ENCODE measurements at places on chromosomes 2 and 18.

GRCh38 chr2:54348646-54349045, 92.6 kb upstream of the TSPYL6 start:
- no peak for DNase-seq

GRCh38 chr18:7168408-7168807, 50.8 kb upstream of the LAMA1 start:
- DNase-seq: no peak

- no peak for DNase-seq
Observed at GRCh38 chr2:75162259-75162658, 37.1 kb downstream of the TACR1 start.

- DNase-seq: no peak
Observed at GRCh38 chr2:233979748-233980147, 62.6 kb downstream of the TRPM8 start.

GRCh38 chr18:62898359-62898758, 183.0 kb downstream of the PHLPP1 start:
- DNase-seq: no peak

DNA sequence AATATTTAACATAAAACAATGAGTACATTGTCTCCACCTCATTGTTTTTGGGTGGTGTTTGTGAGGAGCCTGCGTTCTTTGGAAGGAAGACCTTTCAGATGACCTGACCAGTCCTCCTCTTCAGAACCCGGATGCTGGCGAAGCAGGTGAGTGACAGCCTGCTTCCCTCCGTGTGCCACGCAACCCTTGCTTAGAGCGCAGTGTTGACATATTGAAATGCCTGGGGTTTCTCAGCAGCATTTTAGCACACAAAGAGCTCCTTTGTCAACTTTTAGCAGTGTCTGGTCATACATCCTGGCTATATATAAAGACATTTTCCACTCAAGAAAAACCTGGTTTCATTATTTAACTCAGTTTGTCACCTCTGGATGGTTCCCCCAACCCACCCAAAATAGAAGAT, 335.7 kb upstream of the POU3F3 start:
- DNase-seq: no peak

DNA sequence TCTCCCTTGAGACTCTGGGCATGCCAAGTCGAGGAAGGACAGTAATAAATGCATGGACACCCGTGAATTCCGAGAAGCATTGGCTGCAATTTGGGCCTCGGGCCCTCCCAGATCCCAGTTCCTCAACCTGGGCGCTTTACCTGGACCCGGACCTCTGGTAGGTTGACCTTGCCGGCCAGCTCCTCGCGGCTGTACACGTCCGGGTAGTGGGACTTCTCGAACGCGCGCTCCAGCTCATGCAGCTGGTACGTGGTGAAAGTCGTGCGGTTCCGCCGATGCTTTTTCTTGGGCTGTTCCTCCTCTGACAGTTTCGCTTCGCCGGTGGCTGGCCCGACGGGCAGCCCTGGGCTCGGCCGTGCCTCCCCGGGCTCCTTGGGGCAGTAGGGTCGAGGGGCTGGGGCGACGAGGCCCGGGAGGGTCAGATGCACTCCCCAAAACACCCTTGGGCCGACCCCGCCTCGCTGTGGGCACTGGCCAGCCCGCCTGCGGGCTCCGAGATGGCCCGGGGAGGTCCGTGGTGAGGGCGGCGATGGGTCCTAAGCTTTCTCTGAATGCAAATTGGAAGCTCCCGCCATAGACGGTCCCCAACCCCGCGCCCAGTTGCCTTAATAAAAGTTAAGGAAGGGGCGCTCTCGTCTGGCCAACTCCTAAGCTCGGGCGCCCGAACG, 899 bp downstream of the RAX start:
- no peak for DNase-seq

GRCh38 chr2:144475569-144476275, 44.2 kb downstream of the ZEB2 start:
- no peak for DNase-seq

- no peak for DNase-seq
Observed at GRCh38 chr2:20483194-20483895, 36.5 kb downstream of the RHOB start.

DNA sequence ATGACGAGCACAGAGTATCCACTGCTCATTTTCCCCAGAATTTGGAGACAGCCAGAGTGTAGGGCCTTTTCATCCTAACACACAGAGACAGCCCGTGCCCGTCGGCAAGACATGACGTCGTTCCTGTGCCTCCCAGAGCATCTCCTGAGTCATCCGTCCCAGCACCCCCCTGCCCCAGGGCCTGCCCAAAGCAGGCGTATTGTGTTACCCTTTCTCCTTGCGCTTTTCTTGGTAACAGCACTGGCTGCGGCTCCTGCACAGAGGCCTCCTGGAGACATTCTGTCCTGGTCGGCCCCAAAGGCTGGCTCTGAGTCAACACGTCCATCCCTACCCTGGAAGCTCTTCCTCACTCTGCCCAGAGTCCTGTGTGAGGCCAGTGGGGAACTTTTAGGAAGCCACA, 217.1 kb downstream of the KLHL29 start:
- no peak for DNase-seq

DNA sequence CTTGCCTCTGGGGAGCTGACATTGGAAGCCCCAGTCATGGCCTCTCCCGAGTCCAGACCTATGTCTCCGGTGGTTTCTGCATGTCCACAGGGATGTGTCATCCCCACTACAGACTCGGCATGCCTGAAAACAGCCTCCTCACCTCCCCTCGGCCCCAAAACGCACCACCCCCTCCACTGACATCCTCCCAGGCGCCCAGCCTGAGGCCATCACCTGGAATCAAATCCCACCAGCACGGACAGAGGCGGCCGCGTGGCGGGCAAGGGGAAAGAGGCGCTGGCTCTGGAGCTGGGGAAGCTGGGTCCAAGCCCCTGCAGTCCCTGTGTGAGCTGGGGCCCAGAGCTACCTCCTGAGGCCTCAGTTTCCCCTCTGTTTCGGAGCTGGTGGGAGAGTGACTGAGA, 69.9 kb upstream of the SMAD7 start:
- DNase-seq: no peak

DNA sequence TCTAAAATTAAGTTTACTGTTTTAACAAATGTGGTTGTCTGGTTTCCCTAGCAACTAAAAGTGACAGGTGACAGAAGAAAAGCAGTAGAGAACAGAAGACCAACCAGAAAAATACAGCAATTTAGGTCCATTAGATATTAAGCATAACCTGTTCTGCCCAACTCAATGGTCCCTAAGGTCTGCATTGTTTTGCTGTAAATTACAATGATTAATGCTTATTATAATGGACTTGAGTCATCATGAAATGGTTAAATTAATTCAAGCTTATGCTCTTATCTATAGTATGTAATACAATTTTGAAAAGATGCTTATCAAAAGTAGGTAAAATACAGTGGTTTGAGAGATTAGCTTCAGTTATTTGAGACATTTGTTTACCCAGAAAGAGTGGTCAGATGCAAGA, 378.0 kb downstream of the GRB14 start:
- no peak for DNase-seq

DNA sequence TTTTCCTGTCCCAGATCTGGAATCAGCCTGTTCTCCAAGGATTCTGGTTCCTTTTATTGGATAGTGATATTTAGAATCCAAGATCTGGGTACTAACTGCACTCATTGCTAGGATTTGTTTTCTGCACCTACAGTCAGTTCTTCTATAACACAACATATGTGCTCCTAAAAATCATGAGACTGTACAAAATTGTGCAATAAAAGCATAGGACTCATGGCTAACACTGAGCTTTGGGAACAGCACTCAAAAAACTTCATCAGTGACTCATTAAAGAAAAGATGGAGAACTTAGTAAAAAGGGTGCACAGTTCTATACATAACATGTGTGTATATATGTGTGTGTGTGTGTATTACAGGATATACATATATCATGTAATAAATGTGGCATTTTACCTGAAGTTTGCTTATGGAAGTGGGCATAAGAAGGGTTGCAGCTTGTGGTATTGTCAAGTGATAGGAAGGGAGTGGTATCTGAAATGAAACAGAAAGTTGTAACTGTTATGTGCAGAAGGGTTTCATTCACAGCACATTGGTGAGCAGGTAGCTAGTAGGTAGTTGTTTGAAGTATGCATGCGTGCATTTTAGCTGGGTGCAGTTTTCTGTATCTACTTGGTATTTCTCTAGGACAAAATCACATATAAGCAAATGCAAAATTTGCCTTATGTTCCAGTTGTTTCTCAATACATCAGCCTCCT, 5.9 kb upstream of the SCYGR2 start:
- DNase-seq: no peak

DNA sequence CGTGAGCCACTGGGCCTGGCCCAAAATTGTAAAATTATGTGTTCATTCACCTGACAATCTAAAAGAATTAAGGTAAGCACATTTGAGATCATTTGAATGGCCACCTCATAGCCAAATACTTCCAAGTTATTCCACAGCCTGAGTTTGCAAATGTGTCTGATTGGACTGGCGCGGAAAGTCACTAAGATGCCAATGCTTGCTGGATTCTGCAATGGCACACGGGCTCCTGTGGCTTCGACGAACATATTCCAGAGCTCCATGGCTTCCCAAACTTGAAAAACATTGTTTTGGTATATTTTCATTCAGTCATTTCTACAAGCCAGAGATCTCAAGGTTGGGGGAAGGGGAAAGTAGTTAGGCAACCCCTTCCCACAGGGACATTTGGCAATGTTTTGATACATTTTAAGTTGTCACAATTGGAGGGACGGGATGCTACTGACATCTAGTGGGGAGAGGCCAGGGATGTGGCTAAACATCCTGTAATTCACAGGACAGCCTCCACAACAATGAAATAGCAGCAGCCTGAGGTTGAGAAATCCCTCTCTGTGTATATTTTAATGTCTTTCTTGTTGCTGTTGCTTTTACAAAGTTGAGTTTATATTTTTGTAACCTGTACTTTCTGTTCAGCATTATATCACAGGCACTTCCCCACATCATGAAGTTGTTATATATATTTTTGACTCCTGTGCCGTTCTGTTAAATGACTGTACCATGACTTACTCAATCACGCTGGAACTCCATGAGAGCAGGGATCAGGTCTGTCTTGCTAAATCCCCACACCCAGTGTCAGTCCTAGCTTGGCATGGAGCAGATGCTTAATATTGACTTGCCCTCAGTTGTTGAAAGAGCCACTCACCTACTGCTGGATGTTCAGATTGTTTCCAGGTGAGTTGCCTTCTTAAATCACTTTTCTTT, 56.9 kb downstream of the COL4A4 start:
- DNase-seq: peak; percentile 37

DNA sequence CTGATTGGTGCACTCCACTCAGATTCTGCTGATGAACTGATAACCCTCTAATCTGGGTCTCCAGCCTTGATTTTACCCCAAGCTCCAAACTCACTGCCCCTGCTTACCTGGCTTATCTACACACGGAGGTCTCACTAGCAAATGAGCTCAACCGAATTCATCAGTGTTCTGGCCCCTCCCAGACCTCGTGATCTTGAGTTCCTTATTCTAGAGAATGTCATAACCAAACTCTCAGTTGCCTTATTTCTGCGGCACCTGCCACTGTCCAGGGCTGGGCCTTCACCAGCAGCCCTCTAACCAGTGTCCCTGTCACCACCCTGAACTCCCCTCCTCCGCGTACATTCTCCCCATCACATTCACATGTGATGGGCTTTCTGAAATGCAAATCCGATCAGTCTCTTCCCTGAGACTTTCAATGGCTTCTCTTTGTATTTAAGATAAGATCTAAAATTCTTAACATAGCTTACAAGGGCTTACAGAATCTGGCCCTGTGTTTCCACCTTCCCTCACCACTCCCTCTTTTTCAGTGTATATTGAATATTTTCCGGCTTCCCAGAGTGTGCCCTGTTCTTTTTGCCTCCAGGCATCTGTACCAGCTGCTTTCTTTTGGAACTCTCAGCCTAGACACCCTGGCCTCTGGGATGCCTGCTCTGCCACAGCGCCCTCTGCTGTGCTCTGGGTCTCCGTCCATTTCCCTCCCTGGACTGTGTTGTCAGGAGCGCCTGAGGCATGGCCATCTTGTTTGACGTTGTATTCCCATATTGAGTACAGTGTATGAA, 31.1 kb downstream of the NAB1 start:
- DNase-seq: no peak

DNA sequence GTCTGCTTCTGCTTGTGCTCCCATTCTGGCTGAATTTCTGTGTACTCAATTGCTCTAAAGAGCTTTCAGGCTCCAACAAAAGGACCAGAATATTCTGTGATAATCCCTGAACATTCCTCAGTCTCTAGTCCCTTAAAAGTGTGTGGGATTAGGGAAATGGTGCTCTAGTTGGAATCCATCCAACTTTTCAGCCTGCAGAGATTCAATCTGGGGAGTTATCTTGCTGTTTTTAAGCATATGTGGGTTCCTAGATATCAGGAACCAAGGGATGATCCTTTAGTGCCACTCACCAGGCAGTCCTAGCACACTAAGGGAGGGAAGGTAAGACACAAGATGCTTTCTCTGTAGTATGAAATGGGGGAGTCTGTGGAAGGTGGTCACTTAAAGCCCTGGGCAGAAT, 140.3 kb upstream of the SLC1A4 start:
- no peak for DNase-seq

- DNase-seq: no peak
Observed at GRCh38 chr2:189514104-189514503, 66.5 kb downstream of the SLC40A1 start.

DNA sequence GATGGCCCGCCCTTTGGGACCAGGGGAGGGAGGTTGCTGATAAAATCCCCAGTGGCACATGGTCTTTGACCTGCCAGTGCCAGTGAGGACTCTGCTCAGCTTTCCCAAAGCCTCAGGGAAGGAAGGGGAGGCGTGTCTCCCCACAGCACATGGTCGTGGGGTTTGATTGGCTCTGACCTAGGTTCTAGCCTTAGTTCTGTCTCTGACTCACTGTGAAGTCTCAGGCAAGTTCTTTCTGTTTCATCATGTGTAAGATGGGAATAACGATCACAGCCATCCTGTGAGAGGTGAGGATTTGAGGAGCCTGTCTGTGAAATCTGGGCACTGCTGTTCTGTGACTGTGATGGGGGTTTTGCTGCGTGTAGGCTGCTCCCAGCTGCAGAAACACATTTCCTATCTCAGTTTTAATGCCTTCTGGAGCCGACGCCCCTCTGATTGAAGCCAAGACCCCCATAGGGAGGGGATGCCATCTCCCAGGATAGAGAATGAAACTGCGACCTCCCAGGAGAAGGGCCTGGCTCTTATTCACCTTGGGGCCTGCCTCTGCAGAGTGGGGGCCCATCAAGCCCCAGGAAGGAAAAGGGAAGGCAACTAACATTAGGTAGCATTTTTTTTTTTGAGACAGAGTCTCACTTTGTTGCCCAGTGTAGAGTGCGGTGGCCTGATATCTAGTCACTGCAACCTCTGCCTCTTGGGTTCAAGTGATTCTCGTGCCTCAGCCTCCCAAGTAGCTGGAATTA, 84.0 kb downstream of the DDX1 start:
- DNase-seq: no peak

GRCh38 chr2:65098741-65099140, 31.2 kb downstream of the RAB1A start:
- DNase-seq: no peak

GRCh38 chr18:25614168-25614567, 262.2 kb upstream of the ZNF521 start:
- no peak for DNase-seq

- peak; percentile 88 for DNase-seq
Observed at GRCh38 chr2:86037141-86037794, 68.4 kb downstream of the POLR1A start.
